ENCODE measurements at places on chromosomes 4 and X. TPM values are rescaled to one million over a fixed set of nuclear protein-coding genes. Genes with fewer than 3 reads are reported as not detected.

Gene CSN1S1
- not detected for total RNA-seq

Gene BST1
- total RNA-seq = 17.0 TPM

Gene PROM1
- total RNA-seq = 0.80 TPM

Gene ARL9
- not detected for total RNA-seq

Gene CDK16
- total RNA-seq = 103 TPM

Gene CXCL11
- total RNA-seq = not detected

Gene TBC1D19
- 4.1 TPM for total RNA-seq

Gene HOPX
- not detected for total RNA-seq

Gene PPP4R3C
- total RNA-seq = not detected

Gene GK
- 2.4 TPM for total RNA-seq

Gene SLC9B2
- total RNA-seq = 9.8 TPM

Gene KLHL15
- 4.3 TPM for total RNA-seq

Gene POU4F2
- total RNA-seq = not detected

Data from A549 treated with ZK216348 at 1 μM for 4 hours (cell line).